HepG2 (cell line): ENCODE measurements at places on chromosomes 7 and 10. TPM values are rescaled to one million over a fixed set of nuclear protein-coding genes. Genes with fewer than 3 reads are reported as not detected.

- no peaks in the 10 kb centered on the region for H3K27me3 ChIP-seq
- no peak overlapping the region for H3K4me3 ChIP-seq
- no peaks in the 10 kb centered on the region for H3K36me3 ChIP-seq
- no peak for DNase-seq
- H3K27ac ChIP-seq, result no peak overlapping the region
Measured at GRCh38 chr10:115801992-115802391, 471.0 kb downstream of the GFRA1 start.

- no peaks in the 10 kb centered on the region for H3K36me3 ChIP-seq
- no peak overlapping the region for H3K27ac ChIP-seq
- no peaks in the 10 kb centered on the region for H3K4me1 ChIP-seq
- H3K4me3 ChIP-seq, result no peak overlapping the region
- H3K27me3 ChIP-seq, result no peaks in the 10 kb centered on the region
- no peak for DNase-seq
Measured at GRCh38 chr10:81136261-81136660, 598.6 kb downstream of the SH2D4B start.

Gene GRID1
- total RNA-seq, result not detected in 2 replicates

Gene NCF1
- not detected in 2 replicates for total RNA-seq

DNA sequence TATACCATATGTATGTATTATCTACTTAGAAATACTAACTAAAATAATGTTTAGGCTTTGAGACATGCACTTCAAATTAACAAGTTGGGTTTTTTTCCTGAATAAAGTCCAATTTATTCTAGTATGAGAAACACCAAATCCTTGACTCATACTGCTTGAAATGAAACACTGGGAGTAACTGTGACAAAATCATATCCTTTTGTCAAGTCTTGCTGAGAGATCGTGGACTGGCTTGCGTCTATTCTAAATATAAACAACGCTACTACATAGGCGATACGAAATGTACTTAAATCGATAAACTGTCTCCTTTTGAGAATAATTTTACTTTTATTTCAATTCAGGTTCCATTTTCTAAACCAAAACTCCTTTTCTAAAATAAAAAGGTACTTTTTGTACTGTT is 16.3 kb downstream of the SMURF1 start:
- DNase-seq, result no peak
- no peak overlapping the region for H3K27ac ChIP-seq
- no peak overlapping the region for H3K4me3 ChIP-seq
- H3K27me3 ChIP-seq, result no peaks in the 10 kb centered on the region

DNA sequence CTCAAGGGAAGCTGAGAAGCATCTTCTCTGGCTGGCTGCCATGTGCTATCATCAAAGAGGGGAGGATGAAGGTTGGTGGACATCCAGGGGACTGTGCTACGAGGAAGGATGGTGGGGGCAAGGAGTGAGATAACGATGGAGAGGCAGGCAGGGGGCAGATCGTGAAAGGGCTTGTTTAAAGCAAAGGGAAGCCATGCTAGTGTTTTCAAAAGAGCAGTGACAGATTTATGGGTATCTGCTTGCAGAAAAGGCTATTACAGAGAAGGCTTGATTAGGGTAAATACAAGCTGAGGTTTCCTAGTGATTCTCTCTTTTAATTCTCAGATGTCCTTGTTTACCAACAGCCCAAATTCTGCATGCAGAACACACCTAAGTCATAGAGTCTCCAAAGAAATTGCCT is 88.9 kb upstream of the MKX start:
- H3K27me3 ChIP-seq, result peaks cover 1% of the 10 kb centered on the region; the same call in 1 of the 2 replicates
- no peak for DNase-seq
- no peak overlapping the region for H3K27ac ChIP-seq
- H3K4me1 ChIP-seq, result no peaks in the 10 kb centered on the region
- no peak overlapping the region for H3K4me3 ChIP-seq

Gene ITIH5
- total RNA-seq, result 3.5 and 8.9 TPM in 2 replicates

GRCh38 chr10:59177031-59177797 is 771 bp downstream of the PHYHIPL start:
- DNase-seq, result peak; percentile 80
- peak overlapping the region; percentile 95 for H3K27ac ChIP-seq
- no peaks in the 10 kb centered on the region for H3K36me3 ChIP-seq
- H3K4me3 ChIP-seq, result peak overlapping the region; percentile 89
- H3K4me1 ChIP-seq, result peaks cover 24% of the 10 kb centered on the region

Gene ABCB4
- 10.8 and 32.4 TPM in 2 replicates for total RNA-seq

GRCh38 chr7:94145602-94146001 is 141.4 kb upstream of the BET1 start:
- H3K27ac ChIP-seq, result no peak overlapping the region
- no peaks in the 10 kb centered on the region for H3K4me1 ChIP-seq
- no peak for DNase-seq
- H3K27me3 ChIP-seq, result no peaks in the 10 kb centered on the region
- no peaks in the 10 kb centered on the region for H3K36me3 ChIP-seq

DNA sequence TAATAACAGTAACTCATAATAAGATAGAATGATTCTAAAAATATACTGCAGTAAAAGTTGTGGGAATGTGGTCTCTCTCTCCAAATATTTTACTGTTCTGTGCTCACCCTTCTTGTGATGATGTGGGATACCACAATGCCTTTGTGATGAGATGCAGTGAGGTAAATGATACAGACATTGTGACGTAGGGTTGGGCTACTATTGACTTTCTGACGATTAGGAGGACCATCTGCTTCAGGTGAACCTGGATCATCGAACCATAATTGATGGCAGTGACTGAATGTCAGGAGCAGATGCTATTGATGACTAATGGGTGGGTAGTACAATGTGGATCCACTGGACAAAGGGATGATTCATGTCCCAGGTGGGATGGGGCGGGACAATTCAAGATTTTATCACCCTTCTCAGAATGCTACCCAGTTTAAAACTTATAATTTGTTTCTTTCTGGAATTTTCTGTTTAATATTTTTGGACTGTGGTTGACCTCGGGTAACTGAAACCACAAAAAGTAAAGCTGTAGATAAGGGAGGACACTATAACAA is 73.9 kb upstream of the ARMC3 start:
- no peak overlapping the region for H3K27ac ChIP-seq
- peaks cover 33% of the 10 kb centered on the region for H3K4me1 ChIP-seq
- H3K27me3 ChIP-seq, result no peaks in the 10 kb centered on the region
- no peak overlapping the region for H3K4me3 ChIP-seq

Gene MKX
- total RNA-seq, result not detected in 2 replicates

DNA sequence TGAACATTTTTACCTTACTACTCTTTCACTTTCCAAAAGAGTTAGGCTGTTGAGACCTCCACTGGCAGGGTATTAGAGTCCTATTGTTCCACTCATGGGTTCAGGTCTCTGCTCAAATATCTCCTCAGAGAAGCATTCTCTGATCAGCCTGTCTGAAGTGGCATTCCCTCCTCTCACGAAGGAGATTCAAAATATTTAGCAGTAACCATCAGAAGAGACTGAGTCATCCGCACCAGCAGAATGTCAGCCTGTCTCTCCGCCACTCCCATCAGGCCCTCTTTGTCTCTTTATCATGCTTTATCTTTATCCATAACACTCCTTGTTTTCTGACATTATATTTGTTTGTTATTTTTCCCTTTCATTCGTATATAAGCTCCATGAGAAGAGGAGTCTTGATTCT is 79.1 kb downstream of the AASS start:
- no peak overlapping the region for H3K27ac ChIP-seq
- H3K36me3 ChIP-seq, result no peaks in the 10 kb centered on the region
- peaks cover 2% of the 10 kb centered on the region; the same call in 1 of the 2 replicates for H3K27me3 ChIP-seq
- no peak overlapping the region for H3K4me3 ChIP-seq
- DNase-seq, result no peak

Gene NRCAM
- 0.31 and 0.39 TPM in 2 replicates for total RNA-seq

Gene GHRHR
- not detected in 2 replicates for total RNA-seq
